Epithelial cell of proximal tubule (primary cell): ENCODE measurements at places on chromosomes 7 and 10.

DNA sequence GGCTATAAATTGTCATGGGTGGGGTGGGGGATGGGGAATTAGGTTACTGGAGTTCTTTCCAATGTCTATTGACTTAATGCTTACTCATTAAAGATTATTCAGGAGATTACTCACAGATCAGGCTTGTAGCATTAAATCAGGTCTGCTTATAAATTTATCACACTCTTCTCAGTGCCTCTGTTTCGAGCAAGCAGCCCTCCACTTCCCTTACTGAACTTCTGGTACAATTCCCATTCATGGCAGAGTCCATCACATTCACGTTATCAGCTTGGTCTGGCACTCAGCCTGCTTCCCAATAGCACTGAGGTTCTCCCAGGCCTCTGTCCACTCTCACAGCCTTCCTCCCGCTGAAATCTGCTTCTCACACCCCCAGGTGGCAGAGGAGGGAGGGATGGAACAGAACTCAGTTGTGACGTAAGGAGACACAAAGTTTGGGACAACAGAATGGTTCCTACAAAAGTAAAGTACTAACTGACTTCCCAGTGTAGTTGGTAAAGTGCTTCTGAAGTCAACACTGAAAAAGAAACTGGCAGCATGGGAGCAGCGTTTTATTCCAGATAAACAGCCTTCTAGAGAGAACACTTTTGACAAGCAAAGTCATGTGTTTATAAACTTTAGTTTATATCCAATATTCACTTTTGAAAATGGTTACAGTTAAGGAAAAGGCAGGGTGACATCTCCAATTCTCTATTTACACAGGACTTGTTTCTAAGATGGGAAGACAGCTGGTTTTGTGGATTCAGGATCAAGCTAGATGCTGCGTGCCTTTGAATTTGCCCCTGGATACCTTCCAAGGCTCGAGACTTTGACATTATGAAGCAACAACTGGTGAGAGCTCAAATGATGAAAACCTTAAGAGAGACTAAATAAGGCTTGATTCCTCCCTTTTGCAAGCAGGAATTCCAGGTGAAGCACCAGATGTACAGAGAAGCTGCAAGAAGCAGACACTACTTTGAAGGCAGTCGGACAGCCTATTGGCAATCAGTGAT lies 81.4 kb downstream of the ATXN7L1 start:
- DNase-seq = no peak

- no peak for DNase-seq
Measured at GRCh38 chr10:124992462-124993344, 50.8 kb downstream of the ZRANB1 start.

DNA sequence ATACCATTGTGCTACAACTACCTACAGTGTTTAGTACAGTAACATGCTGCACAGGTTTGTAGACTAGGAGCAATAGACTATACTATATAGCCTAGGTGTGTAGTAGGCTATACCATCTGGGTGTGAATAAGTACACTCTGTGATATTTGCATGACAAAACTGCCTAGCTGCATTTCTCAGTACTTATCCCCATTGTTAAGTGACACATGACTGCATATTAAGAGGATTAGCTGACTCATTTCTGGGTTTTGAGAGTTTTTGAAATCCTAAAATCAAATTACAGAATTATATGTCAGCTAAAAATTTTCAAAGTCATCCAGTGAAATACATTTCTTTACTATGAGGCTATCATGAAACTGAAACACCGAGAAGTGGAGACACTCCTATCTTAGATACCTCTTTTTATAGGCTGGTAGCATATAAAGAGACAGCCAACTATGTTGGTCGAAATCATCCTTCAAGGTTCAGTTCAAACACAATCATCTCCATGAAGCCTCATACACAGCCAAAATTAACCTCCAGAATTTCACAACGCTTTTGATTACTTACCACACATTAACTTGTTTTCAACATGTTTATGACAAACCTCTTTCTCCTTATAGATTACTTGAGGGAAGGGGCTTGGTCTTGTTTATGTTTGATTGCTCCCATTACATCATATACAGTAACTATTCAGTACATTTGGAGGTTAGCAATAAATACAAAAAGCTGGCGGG lies 89.8 kb upstream of the ANK3 start:
- DNase-seq = no peak

DNA sequence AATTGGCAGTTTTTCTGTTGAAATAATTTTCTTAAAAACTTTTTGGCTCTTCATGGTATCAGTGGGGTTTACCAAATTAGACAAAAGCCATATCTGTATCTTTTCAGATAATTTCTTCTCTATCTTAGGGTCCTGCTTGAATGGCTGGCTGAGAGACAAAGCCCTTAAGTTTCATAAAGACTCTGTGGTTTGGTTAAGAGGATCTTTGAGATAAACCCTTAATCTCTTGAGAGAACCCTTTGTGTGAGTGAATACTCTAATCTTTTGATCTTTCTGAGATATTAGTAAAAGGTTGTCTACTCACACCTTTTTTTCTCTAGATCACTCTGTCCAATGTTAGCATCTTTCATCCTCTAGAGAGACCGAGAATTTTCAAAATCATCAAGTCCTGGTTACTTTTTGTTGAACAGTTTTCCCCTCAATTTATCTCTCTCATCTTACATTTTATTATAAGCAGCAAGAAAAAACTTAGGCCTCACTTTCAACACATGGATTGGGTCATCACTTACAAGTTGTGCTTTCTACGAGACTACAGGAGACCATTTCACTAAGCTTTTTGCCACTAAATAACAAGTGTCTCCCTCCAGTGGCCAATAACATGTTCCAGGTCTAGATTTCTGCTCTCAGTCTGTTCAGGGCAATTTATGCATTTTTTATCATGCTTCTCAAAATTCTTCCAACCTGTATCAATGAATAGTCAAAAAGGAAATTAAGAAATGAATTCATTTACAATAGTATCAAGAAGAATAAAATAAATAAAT lies 28.4 kb downstream of the DNAJC9 start:
- DNase-seq = no peak

DNA sequence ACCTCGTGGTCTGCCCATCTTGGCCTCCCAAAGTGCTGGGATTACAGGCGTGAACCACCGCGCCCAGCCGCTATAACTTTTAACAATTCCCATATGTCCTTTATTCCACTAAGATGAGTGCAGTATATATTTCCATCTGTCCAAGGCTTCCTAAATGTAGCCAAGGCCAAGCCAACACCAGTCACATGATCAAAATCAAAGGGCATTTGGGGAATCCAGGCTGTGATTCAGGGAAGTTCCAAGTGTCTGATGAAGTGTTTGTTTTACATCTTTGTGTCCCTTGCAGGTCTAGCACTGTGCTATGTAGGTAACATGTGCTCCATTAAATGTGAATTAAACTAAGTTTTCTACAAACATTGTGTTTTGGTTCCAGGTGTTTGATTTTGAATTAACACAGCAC lies 20.8 kb downstream of the AKR1E2 start:
- DNase-seq = no peak

DNA sequence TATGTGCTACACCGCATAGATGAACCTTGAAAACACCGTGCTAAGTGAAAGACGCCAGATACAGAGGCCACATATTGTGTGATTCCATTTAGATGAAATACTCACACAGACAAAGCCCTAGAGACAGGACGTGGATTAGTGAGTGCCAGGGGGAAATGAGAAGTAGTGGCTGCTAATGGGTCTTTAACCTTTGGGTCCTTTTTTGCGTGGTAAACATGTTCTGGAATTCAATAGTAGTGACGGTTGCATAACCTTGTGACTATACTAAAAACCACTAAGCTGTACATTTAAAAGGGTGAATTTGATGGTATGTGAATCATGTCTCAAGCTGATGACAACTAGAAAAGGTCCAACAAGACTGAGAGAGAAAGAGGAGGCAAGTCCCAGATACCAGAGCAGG lies 15.6 kb downstream of the SMKR1 start:
- DNase-seq = no peak

DNA sequence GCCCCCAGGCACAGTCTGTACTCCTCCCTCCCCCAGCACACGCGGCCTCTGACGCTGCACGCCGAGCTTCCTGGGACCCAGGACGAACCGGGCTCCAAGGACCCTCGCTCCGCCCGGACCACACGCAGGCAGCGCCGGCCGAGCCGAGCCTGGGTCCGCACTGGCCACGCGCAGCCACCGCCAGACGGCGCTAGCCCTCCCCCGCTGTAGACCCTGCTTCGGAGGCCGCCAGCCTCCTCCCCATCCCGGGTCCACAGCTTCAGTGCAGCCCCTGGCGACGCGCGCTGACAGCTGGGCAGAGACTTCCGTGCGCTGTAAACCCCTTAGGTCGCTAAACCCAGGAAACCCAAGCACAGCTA lies 936 bp upstream of the TCERG1L start:
- no peak for DNase-seq

DNA sequence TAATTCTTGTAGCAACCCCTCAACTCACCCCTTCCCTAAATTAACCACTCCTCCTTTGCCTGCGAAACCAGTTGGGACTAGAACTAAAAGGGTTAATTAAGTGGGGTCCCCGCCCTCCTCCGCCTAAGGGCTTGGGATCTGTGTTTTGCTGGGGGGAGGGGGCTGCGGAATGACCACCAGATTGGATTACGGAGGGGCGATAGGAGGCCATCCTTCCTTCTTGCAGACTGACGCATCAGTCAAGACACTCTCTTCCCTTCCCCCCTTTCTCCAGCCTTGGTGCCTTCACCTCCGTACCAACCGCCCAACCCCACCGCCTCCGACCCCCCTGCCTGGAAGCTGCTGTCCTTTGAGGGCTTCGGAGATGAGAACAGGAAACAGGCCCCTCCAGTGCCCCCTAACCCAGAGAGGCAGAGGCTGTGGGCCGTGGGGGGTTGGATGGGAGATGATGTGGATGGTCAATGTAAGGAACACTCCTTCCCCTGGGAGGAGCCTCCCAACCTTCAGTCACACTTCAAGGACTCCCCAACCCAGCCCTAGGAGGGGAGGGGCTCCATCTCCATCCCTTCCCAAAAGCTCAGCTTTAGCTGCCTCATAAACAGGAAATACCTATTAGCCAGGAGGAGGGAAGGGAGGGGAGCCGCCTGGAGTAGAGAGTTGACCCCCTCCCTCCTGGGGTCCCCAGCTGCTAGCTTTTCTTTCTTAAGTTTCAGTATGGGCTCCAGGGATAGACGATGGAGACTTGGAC lies 997 bp upstream of the LDB1 start:
- no peak for DNase-seq

DNA sequence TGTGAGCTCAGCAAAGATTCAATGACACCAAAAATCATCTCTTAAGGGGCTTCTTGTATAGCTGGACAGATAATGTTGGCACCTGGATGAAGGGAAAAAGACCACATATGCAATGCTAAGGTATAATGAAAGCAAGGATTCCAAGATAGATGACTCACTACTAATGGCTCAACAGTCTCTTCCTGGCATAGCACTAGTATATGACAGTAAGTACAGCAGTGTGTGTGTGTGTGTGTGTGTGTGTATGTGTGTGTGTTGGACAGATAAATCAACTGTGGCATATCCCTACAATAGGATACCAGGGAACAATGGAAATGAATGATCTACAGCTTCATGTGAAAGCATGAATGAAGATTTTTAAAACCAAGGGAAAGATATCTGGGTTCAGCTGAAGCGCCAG lies 257.1 kb downstream of the SFMBT2 start:
- DNase-seq = peak; percentile 41
